ENCODE measurements at places on chromosomes 7 and 10.

- no peak for DNase-seq
Observed at GRCh38 chr7:108985037-108985436, 415.4 kb downstream of the DNAJB9 start.

GRCh38 chr10:24156686-24157085 lies 52.3 kb upstream of the KIAA1217 start:
- no peak for DNase-seq

GRCh38 chr10:22365233-22365632 lies 19.9 kb downstream of the SPAG6 start:
- DNase-seq, result no peak

- DNase-seq, result no peak
Observed at GRCh38 chr10:132924046-132924952, 18.1 kb downstream of the CFAP46 start.

DNA sequence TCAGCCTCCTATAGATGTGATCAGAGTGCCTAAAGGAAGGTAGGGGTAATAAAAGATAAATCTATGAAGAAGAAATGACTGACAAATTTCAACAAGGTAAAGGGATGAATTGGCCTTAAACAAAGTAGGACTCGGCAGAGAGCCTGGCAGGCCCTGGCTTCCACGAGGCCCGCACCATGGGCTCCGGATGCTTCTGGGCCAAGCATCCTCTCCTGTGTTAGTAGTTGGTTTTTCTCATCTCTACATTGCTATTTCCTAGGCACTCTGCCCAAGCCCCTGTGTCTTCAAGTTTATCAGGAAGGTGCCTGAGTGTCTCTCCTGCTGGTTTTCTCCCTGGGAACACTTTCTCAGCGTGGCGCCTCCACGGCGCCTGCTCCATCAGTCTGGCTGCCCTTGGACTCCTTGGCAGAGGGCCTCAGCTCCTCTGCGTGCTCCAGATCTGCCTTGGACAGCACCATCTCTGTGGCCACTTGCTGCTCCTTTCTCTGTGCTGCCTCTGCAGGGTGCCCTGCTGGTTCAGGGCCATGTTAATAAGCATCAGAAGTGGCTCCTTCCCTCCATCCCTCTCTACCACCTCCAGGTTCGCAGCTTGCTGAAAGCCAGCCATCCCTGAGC lies 413.3 kb upstream of the DPP6 start:
- DNase-seq, result no peak

DNA sequence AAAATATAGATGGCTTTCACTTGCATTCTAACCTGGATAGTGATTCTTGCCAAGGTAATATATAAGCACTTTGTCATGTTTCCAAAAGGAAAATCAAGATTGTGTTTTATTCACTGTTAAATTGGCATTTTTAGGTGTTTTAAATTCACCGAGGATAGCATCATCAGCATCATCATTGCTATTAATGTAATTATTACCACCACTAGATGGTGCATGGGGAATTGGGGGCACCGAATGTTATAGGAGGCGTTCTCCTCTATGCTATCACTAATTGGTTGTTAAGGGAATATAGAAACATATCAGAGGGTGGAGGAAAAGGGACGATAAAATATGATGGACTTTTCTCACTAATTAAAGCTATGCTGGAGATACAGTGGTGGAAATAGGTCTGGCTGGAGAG lies 95.5 kb downstream of the CELF2 start:
- DNase-seq, result no peak

GRCh38 chr10:114499630-114500190 lies 95.4 kb upstream of the AFAP1L2 start:
- DNase-seq, result no peak

- DNase-seq, result no peak
Observed at GRCh38 chr10:81915504-81915897, 40.5 kb downstream of the NRG3 start.

DNA sequence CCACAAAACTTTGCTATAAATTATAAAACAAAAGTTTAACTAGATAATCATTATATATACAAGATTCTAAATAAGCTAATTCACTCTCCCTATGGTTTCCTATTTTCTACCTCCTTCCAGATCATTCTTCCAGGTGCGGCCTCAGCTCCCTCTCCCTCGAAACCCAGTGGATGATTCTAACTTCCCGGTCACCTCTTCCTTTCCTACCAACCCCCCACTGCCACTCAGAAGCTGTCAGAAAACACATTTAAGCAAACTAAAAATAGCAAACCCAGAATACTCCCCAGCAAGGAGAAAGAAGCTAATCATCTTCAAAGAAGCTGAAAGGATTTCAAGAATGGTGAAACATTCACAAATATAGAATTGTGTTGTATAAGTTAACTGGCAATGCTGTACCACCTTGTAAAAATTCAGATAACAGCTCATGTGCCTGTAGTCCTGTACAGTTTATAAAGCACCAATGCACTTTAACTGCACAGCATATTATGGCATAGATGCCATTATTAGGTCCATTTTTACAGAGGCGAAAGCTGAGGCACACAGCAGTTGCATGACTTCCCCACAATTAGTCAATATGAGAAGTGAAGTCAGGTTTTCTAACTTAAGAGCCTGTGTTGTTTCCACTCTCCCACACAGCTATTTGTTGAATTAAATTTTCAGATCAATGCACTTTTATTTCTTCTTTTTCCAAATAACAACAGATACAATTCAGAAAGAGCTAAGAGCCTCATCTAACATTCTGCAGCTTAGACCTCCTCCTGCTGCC lies 13.7 kb upstream of the DNTT start:
- no peak for DNase-seq

DNA sequence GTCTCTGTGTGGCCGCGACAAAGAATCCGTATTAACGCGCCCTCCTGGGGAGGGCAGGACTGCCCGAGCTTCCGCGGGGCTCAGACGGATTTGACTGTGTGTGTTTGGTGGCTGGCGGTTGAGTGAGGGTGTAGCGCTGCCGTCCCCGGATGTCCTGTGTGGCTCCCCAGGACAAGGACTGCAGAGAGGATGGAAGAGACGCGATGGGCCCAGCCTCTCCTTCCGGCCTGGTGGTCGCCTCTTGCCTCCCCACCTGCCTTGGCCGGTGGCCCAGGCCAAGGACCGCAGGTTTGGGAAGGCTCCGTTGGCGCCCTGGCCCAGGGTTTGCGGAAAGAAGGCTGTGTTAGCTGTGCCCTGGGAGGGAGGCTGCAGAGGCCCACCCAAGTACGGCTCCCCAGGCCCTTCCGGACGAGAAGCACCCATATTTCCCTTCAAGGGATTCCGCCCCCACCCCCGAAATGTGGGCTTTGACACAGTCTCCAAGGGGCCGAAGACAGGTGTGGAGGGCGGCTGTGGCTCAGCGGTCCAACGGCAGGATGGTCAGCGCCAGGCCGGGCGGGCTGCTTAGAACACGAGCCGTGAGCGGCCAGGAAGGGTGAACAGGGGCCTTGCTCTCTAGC lies 2.3 kb downstream of the UNCX start:
- DNase-seq, result no peak

GRCh38 chr7:45987521-45988290 lies 66.6 kb upstream of the IGFBP3 start:
- no peak for DNase-seq

DNA sequence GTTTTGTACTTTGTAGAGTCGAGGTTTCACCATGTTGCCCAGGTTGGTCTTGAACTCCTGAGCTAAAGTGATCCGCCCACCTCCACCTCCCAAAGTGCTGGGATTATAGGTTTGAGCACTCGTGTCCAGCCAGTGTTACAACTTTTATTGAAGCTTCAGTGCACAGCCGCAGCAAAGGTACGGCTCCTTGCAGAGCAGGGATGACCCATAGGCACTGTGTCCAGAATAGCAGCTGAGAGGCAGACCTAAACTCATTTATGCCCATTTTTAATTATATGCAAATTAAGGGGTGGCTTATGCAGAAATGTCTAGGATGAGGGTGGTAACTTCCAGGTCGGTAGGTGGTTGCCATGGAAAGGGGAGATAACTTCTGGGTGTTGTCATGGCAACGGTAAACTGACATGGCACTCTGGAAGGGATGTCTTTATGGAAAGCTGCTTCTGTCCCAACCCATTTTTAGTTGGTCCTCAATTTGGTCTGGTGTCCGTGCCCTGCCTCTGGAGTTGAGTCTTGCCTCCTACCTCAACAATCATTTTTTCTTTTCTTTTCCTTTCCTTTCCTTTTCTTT lies 22.7 kb downstream of the NYAP1 start:
- DNase-seq, result no peak

DNA sequence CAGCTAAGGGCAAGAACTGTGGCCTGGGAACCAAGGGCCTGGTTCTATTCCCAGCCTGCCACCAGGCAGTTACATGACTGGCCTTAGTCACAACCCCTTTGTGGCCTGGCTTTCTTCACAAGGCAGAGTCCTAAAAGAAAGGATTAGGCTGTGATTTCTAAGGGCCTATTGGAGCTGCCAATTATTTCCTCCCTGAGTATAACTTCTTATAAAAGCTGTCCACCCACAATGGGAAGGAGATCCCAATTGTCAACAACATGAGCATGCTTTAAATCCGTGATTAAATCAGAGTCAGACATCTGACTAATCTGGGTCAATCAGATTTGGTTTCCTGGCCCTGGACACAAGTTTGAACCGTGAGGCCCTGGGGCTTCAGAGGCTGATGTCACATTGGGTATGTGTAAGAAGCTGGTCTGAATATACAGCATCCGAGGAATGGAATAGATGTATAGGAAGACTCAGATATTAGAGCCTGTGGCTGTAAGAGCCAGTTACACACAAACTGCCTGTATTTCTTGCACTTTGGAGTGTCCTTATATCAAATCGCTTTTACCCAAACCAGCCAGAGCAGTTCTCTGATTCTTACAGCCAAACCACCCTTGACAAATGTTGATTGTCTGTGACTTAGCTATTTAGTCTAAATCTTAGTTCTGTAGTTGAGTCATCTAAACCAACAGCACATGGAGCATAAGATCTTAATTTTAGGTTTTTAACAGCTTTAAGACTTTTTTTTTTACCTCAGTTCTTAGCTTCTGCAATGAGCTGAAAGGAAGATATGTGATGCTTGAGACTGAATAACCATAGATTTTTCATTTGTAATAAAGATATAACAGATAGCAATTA lies 61.3 kb downstream of the ABCB4 start:
- DNase-seq, result no peak

- no peak for DNase-seq
Observed at GRCh38 chr7:92451645-92452044, 4.4 kb downstream of the GATAD1 start.

- no peak for DNase-seq
Observed at GRCh38 chr10:28587270-28587969, 54.5 kb downstream of the WAC start.

GRCh38 chr10:91381257-91381891 lies 28.8 kb upstream of the HECTD2 start:
- DNase-seq, result no peak

- no peak for DNase-seq
Observed at GRCh38 chr7:87574630-87575029, 26.1 kb downstream of the ABCB1 start.

DNA sequence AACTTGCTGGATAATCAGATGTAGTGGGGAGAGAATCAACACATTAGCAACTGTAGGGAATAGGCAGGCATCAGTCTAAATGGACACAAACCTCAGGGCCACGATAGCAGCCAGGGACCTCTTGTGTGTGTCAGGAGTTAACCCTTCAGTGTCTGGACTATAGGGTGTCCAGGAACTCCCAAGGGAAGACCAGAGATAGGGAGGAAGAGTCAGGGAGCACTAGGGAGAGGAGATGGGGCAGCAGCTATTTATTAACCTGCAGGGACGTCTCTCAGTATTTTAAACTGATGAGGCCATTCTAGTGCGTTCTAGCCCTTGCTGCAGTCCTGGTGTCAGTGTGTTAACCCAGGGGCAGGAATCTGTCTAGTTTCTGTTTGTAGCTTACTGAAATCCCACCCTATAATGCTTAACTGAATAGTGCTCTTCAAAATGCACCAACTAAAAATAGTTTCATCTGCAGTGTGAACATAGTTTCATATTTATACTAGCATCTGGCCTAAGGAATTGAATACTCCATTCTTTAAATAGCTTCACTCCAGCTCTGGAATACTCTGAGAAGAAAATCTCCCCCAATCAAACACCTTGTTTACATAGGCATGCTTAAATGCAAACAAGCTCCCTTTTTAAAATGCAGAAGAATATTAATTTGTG lies 62.7 kb downstream of the ARID5B start:
- no peak for DNase-seq

DNA sequence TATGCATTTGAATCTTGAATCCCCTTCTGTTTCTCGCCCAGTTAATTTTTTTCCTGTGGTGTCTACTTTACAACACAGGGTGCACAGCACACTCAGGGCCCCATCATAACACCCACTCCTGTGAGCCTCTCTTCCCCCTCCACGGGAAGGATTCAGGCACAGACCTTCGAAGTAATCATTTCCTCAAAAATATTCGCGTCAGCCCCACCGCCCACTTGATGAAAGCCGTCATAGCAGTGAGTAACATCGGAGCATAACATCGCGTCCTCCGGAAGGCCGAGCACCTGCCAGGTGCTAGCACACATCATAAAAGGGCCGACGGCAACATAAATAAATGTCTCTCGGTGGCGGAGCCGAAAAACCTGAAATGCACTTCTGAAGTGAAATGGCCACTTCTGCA lies 201.7 kb upstream of the ADARB2 start:
- no peak for DNase-seq

DNA sequence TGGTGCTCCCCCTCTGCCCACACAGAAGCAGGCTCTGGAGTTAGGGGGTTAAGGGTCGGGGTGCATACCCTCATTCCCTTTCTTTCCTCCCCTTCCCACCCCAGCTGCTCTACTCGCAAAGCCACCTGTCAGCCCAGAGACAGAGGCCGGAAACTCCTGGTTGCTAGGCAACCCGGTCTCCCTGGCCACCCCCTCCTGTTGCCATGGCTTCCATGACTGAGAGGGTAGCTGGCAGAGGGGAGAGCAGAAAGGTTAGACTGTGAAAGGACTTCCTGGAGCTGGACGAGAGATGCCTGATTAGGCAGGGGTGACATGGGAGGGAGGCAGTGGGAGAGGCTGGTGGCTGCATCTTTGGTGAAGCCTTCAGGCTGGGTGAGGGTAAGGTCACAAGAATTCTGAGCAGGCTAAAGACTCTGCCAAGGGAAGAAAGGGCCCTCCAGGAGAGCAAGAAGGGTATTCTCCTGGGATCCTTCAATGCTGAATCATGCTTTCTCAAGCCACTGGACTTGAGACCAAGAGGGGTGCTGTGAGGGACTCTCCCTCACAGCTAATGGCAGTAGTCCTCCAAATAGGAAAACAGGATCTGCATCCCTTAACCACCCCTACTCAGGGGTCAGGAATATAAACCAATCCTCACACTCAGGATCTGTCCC lies 5.4 kb downstream of the PSD start:
- peak; percentile 76 for DNase-seq

- DNase-seq, result no peak
Observed at GRCh38 chr7:12909483-12909882, 222.1 kb downstream of the ARL4A start.

- DNase-seq, result no peak
Observed at GRCh38 chr10:69650589-69651261, 20.7 kb downstream of the FAM241B start.
